H4 (cell line): ENCODE measurements at places on chromosomes 3 and 15.

- DNase-seq = no peak
Measured at GRCh38 chr3:43346978-43347749, 60.8 kb downstream of the SNRK start.

DNA sequence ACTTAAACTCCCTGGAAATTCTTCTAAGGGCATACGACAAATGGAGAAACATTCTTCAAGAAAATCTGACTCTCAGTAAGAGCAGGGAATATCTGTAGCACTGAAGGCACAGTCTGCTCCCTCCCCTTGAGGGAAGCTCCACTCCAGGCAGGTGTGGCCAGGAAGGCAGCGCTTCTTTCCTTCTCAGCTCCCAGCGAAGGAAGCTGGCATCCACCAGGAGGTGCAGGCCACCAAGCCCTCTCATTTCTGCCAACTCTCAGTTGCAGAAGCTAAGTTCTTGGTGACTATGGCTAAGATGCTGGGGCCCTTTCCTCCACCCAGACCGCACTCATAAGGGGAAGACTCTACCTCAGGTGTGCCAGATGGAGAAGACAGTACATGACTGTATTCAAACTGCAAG lies 37.7 kb upstream of the SLC41A3 start:
- DNase-seq = no peak

- DNase-seq = no peak
Measured at GRCh38 chr3:89628856-89629670, 521.6 kb downstream of the EPHA3 start.

- DNase-seq = no peak
Measured at GRCh38 chr3:172023915-172024314, 15.5 kb upstream of the FNDC3B start.
